ENCODE measurements at places on chromosomes 1 and 21. TPM values are rescaled to one million over a fixed set of nuclear protein-coding genes. Genes with fewer than 3 reads are reported as not detected.

TNFRSF4 gene
- 2.5 TPM for total RNA-seq

PPCS gene
- 41.3 TPM for total RNA-seq

ASPM gene
- 0.45 TPM for total RNA-seq

KRTAP11-1 gene
- not detected for total RNA-seq

LCE3C gene
- not detected for total RNA-seq

C1QB gene
- total RNA-seq: 122 TPM

ITLN2 gene
- not detected for total RNA-seq

FCER1G gene
- 43.9 TPM for total RNA-seq

CASQ2 gene
- 6.5 TPM for total RNA-seq

APOBEC4 gene
- total RNA-seq: not detected

C1orf174 gene
- 18.6 TPM for total RNA-seq

DNA sequence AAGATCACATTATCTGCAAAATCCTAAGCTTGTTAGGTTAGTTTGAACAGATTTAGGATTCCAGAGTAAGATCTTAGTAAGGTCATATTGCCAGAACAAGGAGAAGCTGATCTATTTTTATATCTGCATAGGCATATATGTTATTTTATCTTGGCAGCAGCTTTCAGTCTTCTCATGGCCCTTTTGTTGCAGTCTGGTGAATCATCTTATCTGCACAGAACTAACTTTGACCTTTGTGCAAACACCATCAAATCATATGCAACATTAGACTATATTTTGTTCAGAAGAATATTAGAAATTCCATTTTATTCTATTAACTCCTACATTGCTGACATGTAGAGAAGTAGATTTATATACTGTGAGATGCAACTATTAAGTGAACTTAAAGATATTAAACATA is 107.3 kb downstream of the CLEC20A start:
- no peak for DNase-seq

- no peak for DNase-seq
Measured at GRCh38 chr1:32182060-32182459, 2.6 kb downstream of the TXLNA start.

- DNase-seq: no peak
Measured at GRCh38 chr1:153390938-153391710, at the start of gene S100A8. Gene S100A8, minus strand, starts transcription at chr1:153391073. Its CDS starts 538 bp downstream, at chr1:153390535.

- DNase-seq: no peak
Measured at GRCh38 chr1:196078691-196079090, 529.5 kb downstream of the KCNT2 start.

GRCh38 chr21:26769613-26770188 is 75.5 kb downstream of the ADAMTS1 start:
- DNase-seq: no peak

GRCh38 chr1:85650645-85651044 is 57.6 kb downstream of the ZNHIT6 start:
- no peak for DNase-seq

DNA sequence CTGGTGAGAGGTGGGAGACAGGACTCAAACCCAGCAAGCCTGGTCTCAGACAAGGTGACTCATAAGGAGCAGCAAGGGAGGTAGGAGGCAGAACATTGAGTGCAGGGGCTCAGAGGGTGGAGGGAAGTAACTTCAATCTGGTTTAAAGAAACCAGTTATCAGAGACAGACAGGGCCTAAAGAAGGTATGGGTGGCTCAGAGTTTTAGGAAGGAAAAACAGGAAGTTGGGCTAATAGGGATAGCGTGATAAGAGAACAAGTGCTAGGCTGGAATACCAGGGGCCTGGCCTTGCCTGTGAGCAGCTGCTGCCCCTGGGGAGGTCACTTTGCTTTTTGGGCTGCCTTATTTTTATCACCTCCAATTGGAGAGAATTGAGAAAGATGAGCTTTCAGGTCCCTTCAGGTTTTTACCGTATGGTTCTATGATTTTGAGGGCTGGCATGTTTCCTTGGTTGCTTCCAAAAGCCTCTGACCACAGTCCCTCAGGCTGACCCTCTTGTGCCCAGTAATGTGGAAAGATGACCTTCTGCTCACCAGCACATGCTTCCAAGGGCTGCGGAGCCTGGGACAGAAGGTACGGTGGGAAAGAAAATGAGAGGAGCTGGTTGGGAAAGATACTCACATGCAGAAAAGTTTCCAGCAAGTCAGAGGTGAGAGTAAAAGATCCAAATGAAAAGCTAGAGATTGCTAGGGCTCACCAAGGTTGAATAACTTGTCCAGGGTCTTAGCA is 77.0 kb downstream of the DDR2 start:
- no peak for DNase-seq

DNA sequence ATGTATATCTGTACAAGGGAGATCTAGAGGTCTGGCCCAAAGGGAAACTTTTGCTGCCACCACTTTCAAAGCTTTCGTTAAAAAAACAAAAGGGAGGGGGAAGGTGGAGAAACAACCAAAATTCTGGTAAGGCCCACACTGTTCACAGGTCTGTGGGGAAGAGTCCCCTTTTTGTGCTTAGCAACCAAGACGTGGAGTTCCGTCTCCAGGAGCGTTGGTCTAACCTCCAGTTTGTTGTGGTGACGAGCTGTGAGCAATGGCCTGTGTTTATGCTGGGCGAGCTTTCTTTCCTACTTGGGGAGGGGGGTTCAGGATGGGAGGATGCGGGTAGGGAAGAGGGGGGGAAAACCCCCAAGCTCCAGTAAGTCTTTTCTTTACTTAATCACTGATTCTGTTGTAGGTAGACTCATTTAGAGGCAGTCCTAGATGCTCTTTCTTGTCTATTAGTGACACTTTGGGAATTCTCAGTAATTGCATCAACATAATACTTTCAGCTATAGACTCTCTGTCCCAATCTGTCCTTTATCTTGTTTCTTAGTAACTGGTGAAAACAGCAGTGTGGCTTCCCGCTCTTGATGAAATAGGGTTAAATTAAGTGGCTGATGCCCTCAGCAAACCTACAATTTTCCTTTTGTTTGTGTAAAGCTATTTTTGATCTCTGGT is 1.5 kb downstream of the HIPK1 start:
- DNase-seq: no peak

- peak; percentile 63 for DNase-seq
Measured at GRCh38 chr1:161440312-161440894, 64.9 kb upstream of the FCGR2A start.

DNA sequence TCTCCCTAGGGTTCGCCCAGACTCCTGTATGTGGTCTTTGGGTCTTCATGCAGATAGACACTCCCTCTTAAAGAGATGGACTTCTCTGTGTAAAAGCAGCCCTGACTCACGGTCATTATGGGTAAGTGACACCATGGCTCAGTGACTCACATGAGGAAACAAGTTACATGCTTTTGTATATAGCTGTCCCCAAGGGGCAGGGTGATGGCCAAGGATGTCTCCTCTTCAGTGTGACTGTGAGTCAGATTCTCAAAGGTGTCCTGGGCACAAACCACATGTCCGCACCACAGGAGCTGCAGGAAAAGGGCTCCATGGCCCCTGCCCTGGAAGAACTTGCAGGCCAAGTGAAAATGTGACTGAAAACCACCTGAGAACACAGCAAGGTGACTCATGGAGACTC is 380.4 kb downstream of the NPHP4 start:
- DNase-seq: no peak

DNA sequence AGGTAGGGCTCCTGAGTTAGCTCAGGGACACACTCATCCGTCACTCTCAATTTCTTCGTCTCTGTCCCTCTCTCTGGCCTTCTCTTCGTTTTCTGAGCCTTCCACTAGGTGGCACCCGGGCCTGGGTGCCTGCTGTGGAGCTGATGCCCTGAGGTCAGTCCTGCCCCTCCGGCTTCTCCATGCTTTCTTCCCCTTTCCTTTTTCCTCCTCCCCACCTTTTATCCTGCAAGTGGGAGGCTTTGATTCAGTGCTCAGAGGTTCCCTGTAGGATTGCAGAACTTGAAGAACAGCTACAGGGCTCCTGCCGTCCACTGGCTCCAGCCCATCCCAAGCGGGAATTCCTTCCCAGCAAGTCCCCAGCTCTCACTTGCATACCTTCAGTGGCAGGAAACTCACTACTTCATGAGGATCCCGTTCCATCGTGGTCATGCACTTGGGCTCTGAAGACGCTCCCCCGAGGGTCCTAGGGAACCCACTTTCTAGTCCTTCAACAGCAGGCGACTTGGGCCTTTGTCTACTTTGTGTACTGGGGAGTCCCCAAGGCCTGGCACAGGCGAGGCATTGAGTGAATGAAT is 45.6 kb downstream of the SRRM1 start:
- peak; percentile 86 for DNase-seq

GRCh38 chr1:243727503-243728203 is 122.4 kb downstream of the AKT3 start:
- no peak for DNase-seq

DNA sequence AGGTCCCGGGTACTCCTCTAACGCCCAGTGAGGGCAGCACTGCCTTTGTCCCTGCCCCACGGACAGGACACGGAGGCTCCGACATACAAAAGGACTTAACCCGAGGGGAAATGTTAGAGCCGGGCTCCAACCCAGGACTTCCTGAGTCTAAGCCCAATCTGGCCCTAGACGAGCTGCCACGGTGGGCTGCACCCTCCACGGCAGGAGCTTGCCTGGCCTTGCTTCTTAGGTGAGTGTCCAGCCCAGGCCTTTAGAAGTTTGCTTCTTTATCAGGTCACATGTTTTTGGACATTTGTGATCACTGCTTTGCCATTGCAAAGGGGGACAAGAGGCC is 11.0 kb upstream of the TMEM200B start:
- DNase-seq: no peak

DNA sequence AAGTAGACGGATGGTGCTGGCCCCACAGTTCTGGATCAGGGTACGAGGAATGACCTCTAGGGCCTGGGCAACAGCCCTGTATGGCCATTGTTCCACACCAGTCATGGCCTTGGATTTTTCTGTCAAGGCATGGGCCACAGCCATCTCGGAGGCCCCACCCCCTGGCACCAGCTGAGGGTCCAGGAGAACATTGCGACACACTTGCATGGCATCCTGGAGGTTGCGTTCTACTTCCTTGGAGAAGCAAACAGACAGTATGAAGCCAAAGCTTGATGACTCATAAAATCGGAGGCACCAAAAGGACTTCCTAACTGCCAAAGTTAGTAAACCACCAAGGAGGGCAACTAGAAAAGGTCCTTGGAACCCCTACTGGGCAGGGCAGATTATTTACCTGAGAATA is 11.9 kb upstream of the VHLL start:
- DNase-seq: peak; percentile 54

DNA sequence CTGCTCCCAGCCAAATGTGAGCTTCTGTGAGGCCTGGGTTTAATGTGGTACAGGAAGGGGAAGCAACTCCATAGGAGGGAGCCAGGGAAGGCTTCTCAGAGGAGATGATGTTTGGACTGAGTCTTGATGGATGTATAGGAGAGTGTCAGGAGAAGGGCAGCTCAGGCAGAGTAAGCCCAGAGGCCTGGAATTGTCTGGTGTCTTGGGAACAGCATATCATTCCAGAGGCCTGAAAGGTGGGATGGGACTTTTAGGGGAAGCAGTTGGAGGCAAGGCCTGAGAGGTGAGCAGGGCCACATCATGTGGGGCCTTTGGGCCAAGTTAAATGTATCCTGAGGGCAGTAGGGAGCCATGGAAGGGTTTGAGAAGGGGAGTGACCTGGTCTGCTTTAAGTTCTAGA is 148.6 kb upstream of the WNT4 start:
- DNase-seq: no peak

GRCh38 chr1:43552813-43553212 is 22.1 kb downstream of the PTPRF start:
- DNase-seq: no peak

DNA sequence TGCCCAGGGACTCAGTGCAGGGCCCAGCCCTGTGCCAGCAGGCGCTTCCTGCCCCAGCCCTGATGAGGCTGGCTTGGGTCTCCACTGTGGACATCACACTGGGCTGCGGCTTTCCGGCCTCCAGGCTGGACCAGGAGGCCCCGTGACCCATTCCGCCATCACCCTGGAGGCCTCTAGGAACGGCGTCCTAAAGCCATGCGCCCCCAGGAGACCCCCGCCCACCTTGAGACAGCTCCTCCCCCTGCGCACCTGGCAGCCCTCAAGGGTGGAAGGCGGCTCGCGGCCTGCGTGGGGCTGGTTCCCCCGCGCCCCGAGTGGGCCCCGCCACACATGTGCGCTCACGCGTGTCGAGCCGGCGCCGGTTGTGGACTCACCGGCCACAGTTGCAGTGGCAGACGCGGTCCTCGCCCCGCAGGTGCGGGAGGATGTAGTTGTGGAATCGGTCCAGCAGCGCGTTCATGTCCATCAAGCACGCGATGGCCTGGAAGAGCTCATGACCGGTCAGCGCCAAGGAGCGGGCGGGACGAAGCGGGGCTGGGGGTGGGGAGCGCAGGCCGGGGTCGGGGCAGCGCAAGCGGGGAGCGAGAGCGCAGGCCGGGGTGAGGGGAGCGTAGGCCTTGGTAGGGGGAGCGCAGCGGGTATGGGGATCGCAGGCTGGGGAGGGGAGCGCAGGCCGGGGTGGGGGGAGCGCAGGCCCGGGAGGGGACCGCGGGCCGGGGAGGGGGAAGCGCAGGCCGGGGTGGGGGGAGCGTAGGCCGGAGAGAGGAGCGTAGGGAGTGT is 924 bp downstream of the TMEM240 start:
- no peak for DNase-seq

GRCh38 chr1:112146201-112146715 is 156.8 kb upstream of the KCND3 start:
- DNase-seq: no peak

DNA sequence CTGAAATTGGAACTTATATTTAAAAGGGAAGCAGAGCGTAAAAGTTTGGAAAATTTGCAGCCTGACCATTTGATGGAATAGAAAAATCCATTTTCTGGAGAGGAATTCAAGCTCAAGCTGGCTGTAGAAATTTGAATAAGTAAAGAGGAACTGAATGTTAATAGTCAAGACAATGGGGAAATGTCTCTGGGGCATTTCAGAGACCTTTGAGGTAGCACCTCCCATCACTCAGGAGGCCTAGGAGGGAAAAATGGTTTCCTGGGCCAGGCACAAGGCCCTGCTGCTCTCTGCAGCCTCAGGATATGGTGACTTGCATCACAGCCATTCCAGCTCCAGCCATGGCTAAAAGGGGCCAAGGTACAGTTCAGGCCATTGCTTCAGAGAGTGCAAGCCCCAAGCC is 17.6 kb upstream of the TSHB start:
- DNase-seq: no peak

DNA sequence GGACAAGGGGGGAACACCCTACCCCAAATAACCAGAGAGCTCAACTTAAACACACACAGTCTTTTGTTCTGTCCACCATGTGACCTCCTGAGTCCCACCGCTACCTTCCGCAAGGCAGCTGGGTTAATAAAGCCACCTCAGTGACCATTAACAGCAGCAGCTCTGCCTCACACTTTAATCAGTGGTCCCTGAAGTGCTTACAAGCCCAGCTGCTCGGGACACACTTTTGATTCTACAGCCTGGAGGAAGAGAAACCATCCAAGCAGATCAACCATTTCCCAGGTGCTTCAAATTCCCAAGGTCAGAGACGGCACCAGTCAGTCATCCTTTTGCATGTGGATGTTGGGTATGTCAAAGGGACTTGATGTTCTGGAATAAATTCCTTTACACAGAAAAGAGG is 70.1 kb downstream of the KCNJ15 start:
- DNase-seq: no peak

DNA sequence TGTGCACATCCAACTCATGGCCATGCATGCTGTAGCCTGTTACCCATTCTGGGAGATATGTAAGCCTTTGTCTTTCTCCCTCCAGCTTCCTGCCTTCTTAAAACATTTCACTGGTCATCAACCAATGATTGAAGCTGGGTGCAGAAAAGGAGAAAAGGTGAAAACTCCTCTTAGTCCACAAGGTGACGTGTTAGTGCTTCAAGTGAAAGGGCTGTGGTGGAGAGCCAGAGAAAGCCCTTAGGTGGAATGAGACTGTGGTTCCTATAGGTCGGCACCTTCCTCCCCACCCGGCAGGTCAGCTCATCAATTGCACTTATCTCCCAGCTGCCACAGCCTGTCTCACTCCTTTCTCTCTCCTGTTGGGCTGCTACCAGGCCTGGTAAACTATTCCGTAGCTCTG is 30.4 kb downstream of the ERG start:
- no peak for DNase-seq

Measured in sciatic nerve (tissue), 2 donors.